IMR-90 (cell line): ENCODE measurements at places on chromosomes 11 and 22.

GRCh38 chr11:95821640-95822039 is 31.3 kb downstream of the CEP57 start:
- H3K4me3 ChIP-seq = no peak overlapping the region
- H3K27ac ChIP-seq = no peak overlapping the region
- H3K4me1 ChIP-seq = no peaks in the 10 kb centered on the region; the same call in 1 of the 2 replicates
- peak; percentile 77 for DNase-seq

- no peak overlapping the region for H3K4me3 ChIP-seq
- H3K27ac ChIP-seq = no peak overlapping the region
- DNase-seq = no peak
These were observed 69.7 kb upstream of the MYOD1 start for GRCh38 chr11:17649696-17650095.

GRCh38 chr11:123040111-123040432 is 21.9 kb downstream of the HSPA8 start:
- H3K36me3 ChIP-seq = no peaks in the 10 kb centered on the region
- H3K27me3 ChIP-seq = peaks cover 1% of the 10 kb centered on the region; the same call in 1 of the 2 replicates
- H3K27ac ChIP-seq = no peak overlapping the region
- no peak overlapping the region for H3K4me3 ChIP-seq
- no peak for DNase-seq

- H3K4me3 ChIP-seq = no peak overlapping the region
- peaks cover 20% of the 10 kb centered on the region for H3K4me1 ChIP-seq
- H3K36me3 ChIP-seq = no peaks in the 10 kb centered on the region
- H3K27me3 ChIP-seq = no peaks in the 10 kb centered on the region
- H3K27ac ChIP-seq = peak overlapping the region; percentile 65
- DNase-seq = peak; percentile 89
These were observed 52.8 kb upstream of the RRAS2 start for GRCh38 chr11:14411818-14412217.
